Stimulated activated CD4-positive, alpha-beta T cell treated with anti-CD3 and anti-CD28 coated beads, Interleukin-4, amount 100 ng/mL, for 4 hours (primary cell): ENCODE measurements at places on chromosomes 1 and 21.

DNA sequence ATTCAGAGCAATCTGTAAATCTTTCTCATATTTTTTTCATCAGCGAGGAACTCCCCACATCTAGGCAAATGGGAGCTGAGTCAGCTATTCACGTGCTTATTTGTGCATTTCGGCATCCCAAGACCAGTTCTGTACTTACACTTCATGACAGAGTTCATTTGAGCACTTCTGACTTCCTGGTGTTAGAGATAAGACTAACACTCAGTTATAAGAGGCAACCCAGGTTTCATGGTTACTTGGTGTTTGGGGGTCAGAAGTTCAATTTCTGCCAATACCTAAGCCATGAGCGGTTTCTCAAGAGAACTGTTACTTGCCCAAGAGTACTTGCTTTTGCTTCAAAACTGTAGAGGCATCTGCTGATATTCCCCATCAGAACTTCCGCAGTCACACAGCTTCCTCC, 24.1 kb upstream of the DESI2 start:
- no peak for DNase-seq

DNA sequence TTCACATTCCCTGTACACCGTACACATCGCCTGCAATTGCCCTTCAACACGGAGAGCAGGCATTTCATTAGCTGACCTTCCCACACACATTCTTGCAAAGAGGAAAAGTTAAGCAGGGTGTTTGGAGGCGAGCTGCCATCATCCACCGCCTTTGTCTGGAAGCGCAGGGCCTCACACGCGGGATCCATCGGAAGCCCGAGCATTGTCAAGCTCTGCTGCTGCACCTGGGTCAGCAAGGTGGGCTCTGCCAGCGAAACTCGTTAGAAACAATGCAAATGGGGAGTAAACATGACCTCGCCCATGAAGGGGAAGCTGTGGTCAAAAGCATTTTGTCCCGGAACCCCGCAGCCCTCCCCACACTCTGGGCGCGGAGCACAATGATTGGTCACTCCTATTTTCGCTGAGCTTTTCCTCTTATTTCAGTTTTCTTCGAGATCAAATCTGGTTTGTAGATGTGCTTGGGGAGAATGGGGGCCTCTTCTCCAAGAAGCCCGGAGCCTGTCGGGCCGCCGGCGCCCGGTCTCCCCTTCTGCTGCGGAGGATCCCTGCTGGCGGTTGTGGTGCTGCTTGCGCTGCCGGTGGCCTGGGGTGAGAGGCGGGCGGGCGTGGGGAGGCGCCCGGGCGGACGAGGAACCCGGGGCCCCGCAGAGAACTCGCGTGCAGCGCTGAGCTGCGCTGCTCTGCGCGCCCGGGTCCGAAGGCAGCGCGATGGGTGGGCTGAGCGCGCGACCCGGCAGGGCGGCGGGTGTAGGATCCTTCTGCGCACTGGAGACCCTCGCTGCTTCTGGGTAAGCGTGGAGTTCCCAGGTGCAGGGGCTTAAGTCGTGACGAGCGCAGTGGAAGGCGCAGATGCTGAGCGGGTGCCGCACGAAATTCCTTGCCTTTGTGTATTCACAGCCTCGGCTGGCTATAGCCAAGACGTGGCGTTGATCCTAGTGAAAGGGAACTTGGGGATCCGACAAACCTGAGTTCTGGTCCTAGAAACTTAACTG, at the start of gene CR1:
CR1 (plus strand) TSS at position 357 of the 992 bp plus-strand sequence; CDS start at position 468, 111 bp downstream.
- peak; percentile 24 for DNase-seq

DNA sequence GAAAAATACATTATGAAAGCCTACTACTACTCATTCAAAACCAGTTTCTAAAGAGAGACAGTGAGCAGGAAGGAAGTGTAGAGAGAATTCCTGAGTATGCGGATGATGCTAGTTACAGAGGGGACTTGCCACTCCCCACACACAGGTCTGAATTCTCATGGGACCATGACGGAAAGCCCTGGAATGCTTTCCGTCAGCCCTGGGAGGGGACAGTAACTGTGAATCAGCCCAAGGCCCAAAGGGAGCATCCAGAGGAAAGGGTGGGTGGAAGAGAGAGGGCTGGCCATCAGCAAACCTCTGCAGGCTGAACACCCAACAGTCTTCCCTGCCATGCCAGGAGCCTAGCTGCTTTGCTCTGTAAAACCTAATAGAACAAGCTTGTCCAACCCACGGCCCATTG, 36.4 kb downstream of the RCSD1 start:
- DNase-seq: no peak

DNA sequence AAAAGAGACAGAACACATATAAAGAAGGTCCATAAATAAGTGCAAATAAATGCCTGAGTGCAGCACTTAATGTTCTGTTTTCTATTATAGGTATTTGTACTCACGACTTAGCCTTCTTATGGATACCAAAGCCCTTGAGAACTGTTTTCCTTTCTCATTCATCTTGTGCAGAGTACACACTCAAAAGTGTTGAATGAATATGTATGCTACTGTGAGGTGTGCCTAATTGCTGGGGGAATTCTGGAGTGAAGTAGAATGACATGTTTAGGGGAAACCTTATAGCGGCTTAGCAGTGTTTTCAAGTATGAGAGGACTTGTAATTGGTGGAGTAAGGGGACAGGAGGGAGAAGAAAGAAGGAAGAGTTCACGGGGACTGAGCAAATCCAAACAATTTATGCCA, 157.6 kb downstream of the CACNA1E start:
- no peak for DNase-seq

- DNase-seq: peak; percentile 51
Observed at GRCh38 chr1:84298328-84298683, 3.2 kb upstream of the SAMD13 start.

DNA sequence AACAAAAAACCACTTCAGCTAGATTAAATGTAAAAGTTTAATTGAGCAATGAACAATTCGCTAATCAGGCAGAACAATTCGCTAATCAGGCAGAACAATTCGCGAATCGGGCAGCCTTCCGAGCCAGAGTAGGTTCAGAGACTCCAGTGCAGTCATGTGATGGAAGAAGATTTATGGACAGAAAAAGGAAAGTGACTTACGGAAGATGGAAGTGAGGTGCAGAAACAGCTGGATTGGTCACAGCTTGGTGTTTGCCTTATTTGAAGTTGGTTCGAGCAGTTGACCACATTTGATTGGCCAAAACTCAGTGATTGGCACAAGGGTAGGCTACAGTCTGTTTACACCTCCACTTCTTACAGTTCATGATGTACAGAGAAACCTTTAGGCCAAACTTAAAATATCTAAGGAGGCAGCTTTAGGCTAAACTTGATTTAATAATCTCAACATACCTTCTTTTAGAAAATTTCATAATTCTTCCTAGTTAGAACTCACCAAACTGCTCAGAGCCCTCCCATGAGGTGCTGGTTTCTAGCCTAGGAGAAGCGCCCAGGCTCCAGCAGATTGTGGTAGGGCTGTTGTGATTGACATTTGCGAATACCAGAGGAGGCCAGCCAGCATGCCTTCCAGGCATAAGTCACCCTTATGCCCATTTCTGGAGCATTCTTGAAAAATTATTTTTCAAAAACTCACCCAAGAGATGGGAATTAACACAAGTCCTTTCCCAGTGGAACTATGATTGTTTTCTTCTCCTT, 22.8 kb upstream of the KCNC4 start:
- DNase-seq: no peak

GRCh38 chr1:157001304-157001703, 44.2 kb downstream of the ARHGEF11 start:
- no peak for DNase-seq

DNA sequence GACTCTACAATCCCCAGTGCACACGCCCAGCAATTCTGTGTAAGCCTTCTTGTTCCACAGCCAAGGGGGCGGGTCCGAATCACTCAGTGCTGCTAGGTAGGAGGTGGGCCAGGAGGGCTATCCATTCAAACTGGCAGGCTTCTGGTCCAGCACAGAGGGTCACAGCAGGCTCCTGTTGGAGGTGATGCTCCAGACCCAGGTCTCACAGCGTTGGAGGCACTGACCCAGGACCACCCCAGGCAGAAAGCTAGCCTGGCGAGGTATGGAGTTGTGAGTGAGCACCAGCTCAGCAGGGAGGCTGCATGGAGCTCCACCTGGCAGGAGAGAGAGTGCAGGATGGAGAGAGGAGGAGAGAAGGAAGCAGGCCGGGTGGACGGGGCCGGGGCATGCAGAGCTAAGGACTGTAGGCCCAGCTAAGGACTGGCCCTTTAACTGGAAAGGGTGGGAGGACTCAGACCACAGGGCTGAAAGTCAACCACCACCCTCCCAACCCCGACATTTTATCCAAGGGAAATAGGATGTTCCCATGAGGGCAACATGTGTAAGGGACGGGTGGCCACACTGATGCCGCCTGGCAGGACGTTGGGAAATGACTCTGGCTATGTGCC, 38.7 kb downstream of the GPR161 start:
- DNase-seq: no peak

DNA sequence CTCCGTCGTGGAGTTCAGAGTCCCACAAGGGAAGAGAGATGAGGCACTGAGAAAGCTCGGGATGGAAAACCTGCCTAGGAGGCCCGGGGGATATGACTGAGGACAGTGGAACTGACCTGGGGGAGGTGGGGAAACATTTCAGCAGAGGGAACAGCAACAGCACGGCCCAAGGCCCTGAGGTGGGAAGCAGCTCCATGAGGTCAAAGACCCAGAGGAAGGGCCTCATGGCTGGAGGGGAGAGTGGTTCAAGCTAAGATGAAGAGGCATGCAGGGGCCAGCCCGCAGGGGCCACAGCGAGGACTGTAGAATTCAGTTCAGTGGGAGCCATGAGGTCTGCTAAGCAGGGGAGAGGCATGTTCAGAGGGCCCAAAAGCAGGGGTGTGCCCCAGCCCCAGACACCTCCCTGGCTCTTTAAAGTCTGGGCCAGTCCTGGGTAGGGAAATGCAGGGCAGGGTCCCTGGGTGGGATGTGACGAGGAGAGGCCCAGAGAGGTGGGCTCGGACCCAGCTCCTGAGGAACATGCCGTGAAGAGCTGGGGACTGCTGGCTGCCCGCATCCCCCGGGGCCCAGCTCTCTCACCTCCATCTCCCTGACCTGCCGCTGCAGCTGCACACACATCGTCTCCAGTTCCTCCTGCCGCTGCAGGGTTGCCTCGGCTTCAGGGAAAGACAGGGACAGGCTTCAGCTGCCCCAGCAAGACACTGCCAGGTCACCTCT, 9.9 kb downstream of the UBXN11 start:
- DNase-seq: no peak

DNA sequence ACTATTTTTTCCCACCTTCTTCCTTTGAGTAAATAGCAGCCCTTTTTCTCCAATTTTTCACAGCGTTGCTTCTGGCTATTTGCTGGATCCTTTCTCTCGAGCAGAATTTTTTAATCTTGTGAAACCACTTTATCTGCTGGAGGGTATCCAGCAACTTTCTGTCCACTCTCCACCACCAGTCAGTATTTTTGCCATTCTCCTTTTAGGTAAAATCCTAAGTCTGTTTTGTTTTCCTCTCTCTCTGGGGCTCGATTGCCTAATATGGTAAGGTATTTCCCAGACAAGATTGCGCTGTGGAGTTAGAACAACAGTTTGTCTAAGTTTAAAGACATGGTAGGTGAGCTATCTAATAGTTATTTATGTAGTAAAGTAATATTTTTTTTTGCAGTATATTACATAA, 156.9 kb downstream of the PPP1R12B start:
- no peak for DNase-seq

DNA sequence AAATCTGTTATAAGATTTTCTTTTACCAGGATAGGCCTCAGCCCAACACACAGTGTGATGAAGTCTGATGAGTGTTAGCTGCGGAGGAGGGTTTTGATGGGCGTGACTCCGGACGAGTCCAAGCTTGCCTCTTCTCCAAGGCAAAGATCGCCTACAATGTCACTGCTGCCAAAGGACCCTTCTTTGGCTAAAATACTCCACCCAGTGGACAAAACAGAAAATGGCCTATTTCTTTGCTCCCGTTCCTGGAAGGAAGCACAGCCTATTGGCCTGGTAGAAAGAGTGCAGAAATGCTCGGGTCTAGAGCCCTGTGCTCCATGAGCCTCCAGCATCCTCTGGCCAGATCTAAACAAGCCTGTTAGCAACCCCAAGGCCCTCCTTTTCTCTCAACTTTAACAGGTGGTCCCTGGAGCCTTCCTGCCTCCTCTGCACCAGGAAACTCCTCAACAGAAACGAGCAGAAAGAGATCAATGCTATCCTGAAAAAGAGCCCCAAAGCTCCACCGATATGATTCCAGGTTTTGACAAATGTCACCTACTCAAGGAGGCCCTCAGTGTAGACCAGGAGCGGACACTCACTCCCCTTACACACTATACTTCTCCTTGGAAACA, 3.4 kb upstream of the CASQ2 start:
- no peak for DNase-seq

GRCh38 chr1:224637515-224637914, 21.4 kb downstream of the CNIH3 start:
- DNase-seq: no peak

GRCh38 chr1:54413295-54413694, 7.1 kb upstream of the SSBP3 start:
- DNase-seq: no peak

DNA sequence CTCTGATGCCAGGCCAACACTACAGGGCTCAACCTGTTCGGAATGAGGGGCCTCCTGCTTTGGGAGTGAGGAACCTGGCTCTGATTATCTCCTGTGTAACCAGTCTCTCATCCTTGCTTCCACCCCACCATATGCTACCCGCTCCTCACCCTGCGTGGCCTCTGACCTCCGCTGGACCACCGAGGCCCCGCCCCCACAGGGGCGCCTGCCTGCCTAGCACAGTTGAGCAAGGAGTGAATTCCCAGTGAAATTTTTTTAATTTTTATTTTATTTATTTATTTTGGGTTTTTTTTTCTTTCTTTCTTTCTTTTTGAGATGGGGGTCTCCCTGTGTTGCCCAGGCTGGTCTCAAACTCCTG, 1.9 kb upstream of the GNB1 start:
- DNase-seq: no peak

GRCh38 chr1:193121616-193122593, at the start of gene CDC73:
CDC73 (plus strand) TSS chr1:193122031; CDS start chr1:193122201, 170 bp downstream.
- DNase-seq: peak; percentile 100

- no peak for DNase-seq
Observed at GRCh38 chr1:161313554-161314200, 504 bp upstream of the SDHC start.

DNA sequence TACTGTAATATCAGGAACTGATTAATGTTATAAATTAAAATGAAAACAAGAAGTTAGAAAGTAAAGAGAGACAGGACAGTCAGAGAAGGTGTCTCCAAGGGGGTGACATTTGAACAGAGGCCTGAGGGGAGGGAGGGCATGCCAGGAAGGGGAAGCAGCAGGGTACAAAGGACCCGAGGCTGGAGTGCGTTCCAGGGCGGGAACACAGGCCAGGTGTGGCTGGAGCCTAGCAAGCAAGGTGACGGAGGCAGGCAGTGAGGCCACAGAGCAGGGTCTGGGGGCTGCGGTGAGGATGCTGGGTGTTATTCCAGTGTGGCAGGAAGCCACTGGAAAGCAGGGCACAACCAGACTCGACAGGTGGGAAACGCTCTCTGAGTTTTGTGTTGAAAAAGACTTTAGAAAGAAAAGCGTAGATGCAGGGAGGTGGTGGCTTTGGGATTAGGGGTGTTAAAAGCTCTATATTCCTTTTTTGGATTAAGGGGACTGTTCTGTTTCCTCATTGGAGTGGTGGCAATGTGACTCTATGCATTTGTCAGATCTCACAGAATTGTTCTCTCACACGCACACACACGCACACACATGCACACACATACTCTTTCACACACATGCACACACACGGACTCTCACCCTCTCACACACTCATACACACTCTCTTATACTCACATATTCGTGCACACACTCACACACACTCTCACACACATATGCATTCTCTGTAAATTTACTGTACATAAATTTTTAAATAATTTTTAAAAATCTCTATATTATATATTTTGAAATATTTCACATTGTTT, 124.5 kb downstream of the GLIS1 start:
- no peak for DNase-seq
